ENCODE measurements at places on chromosomes 12 and 14. TPM values are rescaled to one million over a fixed set of nuclear protein-coding genes. Genes with fewer than 3 reads are reported as not detected.

DNA sequence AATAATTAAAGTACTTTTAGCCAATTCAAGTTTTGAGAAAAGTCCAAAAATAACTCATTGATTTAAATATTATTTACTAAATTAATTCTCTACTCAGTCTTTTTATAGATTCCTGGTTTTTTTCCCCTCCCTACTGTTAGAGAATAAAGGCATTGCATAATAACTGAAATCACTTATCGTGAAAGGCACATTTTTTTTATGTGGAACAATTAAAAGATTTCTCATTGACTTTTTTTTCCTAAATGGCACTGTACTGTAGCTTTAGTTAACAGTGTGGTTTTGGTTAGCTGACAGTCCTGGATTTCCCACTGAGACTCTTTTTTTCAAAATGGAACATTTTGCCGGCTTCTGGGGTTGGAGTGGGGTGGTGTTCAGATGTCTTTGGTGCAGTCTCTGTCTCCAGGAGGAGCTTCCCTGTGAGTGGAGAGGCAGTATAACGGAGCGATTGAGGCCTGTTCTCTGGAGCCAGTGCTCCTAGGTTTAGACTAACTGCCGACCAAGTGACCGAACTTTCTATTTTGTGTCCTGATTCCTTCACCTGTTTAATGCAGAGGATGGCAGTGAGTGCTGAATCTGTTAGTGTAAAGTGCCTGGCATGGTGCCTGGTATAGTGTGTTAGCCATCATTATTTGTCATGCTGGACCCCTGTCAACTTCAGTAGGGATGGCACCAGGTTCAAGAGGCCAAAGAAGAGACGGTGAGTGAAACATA, 117.7 kb downstream of the ADCK1 start:
- no peak for DNase-seq

DNA sequence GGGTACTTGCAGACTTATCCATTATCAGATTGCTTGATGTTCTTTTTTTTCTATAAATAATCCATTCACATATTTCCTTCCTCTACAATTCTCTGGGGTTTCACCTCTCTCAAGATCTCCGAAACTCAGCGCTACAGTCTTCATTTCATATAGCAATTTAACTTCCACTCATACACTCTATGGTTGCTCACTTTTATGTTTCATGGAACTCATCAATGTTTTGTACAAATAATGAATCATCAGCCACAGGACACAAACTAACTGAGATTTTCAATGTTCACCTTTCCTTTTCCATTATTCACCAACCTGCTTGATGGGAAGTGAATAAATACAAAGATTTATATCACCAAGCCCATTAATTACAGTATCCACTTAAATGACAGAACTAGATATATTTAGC, 534.7 kb downstream of the LRFN5 start:
- DNase-seq = no peak

The SLC7A8 gene
- total RNA-seq = 14.5 TPM

The SIX6 gene
- total RNA-seq = not detected

GRCh38 chr12:109836916-109837315, 3.7 kb upstream of the TRPV4 start:
- DNase-seq = no peak

The INHBE gene
- 0.43 TPM for total RNA-seq

- DNase-seq = no peak
Measured at GRCh38 chr12:51345681-51346080, 798 bp downstream of the CELA1 start.

The GAS2L3 gene
- 11.7 TPM for total RNA-seq

DNA sequence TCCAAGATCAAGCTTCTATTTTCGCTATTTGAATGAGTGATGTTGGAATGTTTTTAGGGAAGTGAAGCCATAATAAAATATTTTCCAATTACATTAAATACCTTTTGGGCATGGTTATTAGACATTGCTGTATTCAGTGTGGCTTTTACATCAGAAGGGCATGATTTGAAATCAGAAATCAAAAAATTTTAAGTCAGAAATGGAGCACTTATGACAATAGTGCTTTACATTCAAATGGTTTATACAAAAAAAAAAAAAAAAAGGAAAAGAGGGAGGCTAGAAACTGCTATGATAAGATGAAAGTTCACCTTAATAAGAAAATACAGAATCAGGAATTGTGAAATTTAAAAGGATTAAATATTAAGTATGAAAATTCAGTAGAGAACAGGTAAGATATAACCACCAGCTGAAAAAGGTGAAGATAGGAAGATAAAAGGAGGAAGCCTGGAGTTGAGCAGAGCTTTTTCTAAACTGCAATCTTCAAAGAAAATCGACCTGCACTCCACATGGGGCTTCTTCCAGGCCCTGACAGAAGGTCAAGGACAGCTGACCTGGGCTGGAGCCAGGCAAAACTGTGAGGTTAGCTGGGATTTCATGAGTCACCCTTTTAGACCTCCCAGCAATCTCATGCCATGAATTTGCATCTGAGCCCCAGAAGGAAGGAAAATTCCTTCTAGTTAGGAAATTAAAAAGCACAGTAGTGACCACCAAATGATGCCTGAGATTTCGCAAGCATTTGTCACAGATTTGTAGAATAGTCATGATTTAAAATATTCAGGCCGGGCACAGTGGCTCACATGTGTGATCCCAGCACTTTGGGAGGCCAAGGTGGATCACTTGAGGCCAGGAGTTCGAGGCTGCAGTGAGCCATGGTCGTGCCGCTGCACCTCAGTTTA, 23.4 kb upstream of the BMP4 start:
- DNase-seq = no peak

GRCh38 chr12:22377731-22378496, 43.4 kb upstream of the ST8SIA1 start:
- no peak for DNase-seq

The DPPA3 gene
- not detected for total RNA-seq

DNA sequence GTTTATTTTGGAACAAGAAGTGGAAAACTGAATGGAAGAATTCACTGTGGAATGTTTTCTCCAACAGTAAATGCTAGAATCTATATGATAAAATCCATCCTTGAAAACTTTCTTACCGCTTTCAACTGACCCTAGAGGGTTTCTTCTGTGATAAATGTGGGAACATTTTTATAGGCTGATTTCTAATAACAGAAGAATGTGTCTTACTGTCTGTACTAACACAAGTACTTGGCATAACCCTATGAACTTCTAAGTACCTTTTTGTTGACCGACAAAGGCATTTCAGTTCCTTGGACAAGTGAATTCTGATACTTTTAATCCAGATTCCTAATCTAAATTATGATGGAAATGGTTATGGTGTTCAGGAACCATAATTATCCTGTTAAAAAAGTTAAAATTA, 1109.7 kb upstream of the FLRT2 start:
- DNase-seq = no peak

DNA sequence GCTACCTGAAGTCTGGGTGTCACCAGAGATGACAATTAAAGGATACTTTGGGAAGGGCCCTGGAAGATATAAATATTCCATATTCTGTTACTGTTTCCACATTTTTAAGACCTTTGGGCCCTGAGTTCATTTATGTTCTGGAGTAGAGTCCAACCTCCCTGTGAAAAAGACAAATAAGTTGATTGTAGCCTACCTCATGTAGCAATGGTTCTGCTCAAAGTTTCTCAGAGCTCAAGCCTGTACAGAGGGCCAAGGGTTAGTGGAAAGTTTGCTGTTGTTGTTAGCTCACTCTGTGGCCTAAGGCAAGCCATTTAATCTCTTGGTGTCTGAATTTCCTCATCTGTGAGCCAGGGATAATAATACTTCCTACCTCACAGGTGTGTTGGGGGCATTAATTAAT, 284.7 kb upstream of the DDHD1 start:
- no peak for DNase-seq

- no peak for DNase-seq
Measured at GRCh38 chr12:89427508-89428156, 75.3 kb upstream of the DUSP6 start.

DNA sequence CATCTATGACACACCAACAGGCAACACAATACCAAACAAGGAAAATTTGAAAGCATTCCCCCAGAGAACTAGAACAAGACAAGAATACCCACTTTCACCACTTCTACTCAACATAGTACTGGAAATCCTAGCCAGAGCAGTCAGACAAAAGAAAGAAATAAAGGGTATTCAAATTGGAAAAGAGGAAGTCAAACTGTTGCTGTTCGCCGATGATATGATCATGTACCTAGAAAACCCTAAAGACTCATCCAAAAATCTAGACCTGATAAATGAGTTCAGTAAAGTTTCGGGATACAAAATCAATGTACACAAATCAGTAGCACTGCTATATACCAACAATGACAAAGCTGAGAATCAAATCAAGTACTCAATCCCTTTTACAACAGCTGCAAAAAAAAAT, 8.1 kb upstream of the ATL1 start:
- DNase-seq = no peak

The PLBD1 gene
- total RNA-seq = not detected

DNA sequence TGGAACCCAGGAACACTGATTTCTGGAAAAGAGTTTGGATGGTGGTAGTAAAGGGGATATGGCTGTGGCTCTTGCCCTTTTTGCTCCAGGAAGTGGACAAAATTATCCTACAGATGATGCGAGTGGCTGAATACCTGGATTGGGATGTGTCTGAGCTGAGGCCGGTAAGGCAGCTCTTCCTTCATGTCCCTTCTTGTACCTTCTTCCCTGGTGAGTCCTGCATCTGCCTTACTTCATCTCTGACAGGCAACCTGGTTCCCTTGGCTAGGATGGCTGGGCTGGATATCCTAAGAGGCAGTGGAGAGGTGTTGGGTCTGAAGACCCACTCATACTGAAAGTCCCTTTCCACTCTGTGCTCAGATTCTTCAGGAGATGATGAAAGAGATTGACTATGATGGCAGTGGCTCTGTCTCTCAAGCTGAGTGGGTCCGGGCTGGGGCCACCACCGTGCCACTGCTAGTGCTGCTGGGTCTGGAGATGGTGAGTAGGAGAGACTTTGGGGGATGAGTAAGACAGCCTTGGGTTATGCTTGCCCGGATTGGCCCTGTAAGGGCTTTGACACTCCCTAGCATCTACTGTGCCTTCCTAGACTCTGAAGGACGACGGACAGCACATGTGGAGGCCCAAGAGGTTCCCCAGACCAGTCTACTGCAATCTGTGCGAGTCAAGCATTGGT, 8.0 kb downstream of the DGKA start:
- DNase-seq = no peak

Data from G401 (cell line).